ENCODE measurements at places on chromosomes 5 and 9.
A peak's percentile ranks its signal among the peaks of the same experiment; 100 is the strongest.

DNA sequence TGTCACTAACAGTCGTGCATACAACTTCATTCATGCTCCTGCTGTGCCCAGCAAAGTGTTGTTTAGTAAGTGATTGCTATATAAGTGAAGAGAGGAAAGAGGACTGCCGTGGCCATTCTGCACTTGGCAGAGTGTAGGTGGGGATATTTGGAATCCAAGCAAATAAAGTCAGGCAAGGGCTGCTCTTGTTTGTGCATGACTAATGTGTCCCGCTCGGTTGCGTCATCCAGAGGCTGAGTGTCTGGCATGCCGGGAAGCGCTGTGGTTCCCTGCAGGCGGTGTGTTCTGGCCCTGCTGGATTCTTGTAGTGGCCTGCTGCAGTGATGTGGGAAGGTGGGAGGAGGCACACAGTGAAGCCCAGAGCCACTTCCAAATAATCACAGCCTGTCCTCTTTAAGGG, 136.9 kb upstream of the ANKH start:
- no peak overlapping the region for H3K4me3 ChIP-seq
- H3K27me3 ChIP-seq, result no peaks in the 10 kb centered on the region
- H3K36me3 ChIP-seq, result no peaks in the 10 kb centered on the region
- no peak overlapping the region for H3K27ac ChIP-seq

DNA sequence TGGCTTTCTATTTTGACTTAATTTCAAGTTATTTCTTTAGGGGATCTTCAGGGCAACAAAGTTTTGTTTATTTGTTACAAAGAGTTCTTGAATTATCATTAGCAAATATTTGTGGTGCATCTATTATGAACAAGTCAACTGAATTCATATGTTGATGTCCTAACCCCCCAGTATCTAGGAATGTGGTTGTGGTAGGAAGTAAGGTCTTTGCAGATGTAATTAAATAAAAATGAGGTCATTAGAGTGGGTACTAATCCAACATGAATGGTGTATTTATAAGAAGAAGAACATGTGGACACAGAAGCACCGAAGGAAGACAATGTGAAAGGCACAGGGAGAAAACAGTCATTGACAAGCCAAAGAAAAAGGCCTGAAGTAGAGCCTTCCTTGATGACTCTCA, 474.0 kb upstream of the DAB2 start:
- no peaks in the 10 kb centered on the region for H3K4me1 ChIP-seq
- H3K36me3 ChIP-seq, result no peaks in the 10 kb centered on the region
- no peak for DNase-seq
- no peaks in the 10 kb centered on the region for H3K27me3 ChIP-seq

GRCh38 chr9:136013524-136014034, 52.4 kb upstream of the UBAC1 start:
- H3K4me1 ChIP-seq, result peaks cover 19% of the 10 kb centered on the region
- no peak for DNase-seq
- H3K36me3 ChIP-seq, result no peaks in the 10 kb centered on the region
- no peak overlapping the region for H3K4me3 ChIP-seq
- H3K27me3 ChIP-seq, result no peaks in the 10 kb centered on the region
- no peak overlapping the region for H3K27ac ChIP-seq

GRCh38 chr5:16192311-16192710, 12.7 kb upstream of the MARCHF11 start:
- H3K36me3 ChIP-seq, result no peaks in the 10 kb centered on the region
- H3K27me3 ChIP-seq, result no peaks in the 10 kb centered on the region
- no peak overlapping the region for H3K27ac ChIP-seq
- H3K4me1 ChIP-seq, result no peaks in the 10 kb centered on the region

DNA sequence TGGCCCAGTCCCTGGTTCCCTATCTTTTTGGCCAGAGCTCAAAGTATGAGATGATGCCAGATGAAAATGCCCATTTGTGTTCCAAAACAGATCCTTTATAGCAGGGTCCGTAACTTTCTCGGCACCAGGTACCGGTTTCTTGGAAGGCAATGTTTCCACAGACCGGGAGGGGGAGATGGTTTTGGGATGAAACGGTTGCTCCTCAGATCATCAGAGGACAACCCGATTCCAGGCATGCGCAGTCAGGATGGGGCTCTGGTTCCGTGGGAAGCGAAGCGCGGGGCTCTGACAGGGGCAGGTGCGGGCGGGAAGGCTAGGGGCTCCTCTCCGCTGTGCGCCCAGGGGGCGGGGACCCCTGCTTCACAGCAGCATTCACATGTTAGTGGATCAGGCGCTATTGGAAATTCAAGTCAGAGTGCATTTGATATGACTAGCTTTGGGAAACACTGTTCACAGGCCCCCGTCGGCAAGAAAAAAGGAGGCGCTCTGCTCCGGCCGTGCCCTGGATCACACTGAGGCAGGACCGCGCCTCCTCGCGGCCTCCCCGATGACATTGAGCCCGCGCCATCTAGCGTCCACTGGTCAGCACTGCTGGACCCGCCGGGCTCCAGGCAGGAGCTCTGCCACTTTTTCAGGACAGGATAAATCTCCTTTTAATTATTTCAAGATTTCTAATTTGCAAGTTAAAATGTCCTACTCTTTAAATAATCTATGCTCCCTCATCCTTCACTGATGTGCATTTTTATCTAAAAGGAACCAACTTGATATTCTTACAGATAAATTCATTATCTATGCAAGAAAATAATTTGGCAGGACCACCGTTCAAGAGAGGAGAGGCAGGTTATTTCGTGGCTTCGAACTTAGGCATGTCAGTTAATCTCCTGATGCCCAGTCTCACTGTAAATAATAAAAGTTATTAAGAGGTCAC, 190.0 kb downstream of the FANCC start:
- peak; percentile 58 for DNase-seq
- H3K27ac ChIP-seq, result no peak overlapping the region
- H3K36me3 ChIP-seq, result no peaks in the 10 kb centered on the region
- no peaks in the 10 kb centered on the region for H3K4me1 ChIP-seq
- H3K4me3 ChIP-seq, result peak overlapping the region; percentile 39
